ENCODE measurements at places on chromosomes 6 and 20. TPM values are rescaled to one million over a fixed set of nuclear protein-coding genes. Genes with fewer than 3 reads are reported as not detected.

The BACH2 gene
- total RNA-seq, result 0.31 TPM

DNA sequence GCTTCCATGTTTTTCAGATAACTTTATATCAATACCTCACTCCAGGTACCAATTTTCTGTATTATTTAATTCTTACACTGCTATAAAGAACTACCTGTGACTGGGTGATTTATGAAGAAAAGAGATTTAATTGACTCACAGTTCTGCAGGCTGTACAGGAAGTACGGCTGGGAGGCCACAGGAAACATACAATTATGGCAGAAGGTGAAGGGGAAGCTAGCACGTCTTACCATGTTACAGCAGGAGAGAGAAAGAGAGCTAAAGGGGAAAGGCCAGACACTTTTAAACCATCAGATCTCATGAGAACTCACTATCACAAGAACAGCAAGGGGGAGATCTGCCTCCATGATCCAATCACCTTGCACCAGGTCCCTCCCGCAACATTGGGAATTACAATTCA, 119.1 kb upstream of the BMP5 start:
- no peak for DNase-seq

DNA sequence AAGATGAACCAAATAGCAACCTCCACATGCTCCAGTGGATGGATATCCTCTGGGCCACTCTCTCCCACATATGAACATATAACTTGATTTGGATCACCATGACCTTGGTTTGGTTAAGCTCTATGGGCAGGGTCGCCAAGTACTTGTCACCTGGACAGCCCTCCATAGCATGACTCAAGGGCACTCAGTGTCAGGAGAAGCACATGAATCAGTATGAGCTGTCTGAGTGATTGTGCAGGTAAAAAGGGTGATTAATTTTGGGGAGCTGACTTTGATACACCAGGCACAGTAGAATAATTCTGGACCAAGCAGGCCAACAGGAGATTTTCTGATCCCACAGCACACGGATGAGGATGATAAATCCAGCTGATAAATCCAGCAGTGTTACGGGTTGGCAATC, 74.4 kb downstream of the OPRM1 start:
- no peak for DNase-seq

GRCh38 chr6:37103169-37104039, 66.5 kb upstream of the PIM1 start:
- peak; percentile 54 for DNase-seq

The ASIP gene
- not detected for total RNA-seq

DNA sequence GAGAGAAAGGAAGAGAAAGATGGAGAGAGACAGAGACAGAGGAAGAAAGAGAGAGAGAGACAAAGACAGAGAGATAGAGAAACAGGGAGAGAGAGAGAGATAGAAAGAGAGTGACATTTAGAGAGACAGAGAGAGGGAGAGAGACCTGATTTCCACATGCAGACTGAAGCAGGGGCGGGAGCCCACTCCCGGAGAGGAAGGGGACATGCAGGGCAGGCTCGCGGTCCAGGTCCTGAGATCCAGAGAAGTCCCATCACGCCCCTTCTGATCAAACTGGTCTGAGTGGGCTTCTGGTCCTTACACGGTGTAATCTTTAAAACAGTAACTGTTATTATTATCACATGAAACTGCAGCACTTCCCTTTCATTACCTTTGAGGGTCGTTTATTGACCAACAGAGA, 62.2 kb downstream of the PHACTR3 start:
- no peak for DNase-seq

The TMEM244 gene
- not detected for total RNA-seq
